ENCODE measurements at places on chromosomes 7 and 10. TPM values are rescaled to one million over a fixed set of nuclear protein-coding genes. Genes with fewer than 3 reads are reported as not detected.

Gene FAM20C
- total RNA-seq: 56.6 TPM

Gene ABCB1
- total RNA-seq: 4.1 TPM

Gene AOC1
- total RNA-seq: 0.46 TPM

Gene FFAR4
- total RNA-seq: 0.14 TPM

Gene CYP3A4
- total RNA-seq: not detected

Gene RAB19
- not detected for total RNA-seq
